ENCODE measurements at places on chromosomes 16 and 17.

GRCh38 chr17:2259769-2260536, 43.6 kb downstream of the SMG6 start:
- no peaks in the 10 kb centered on the region for H3K27me3 ChIP-seq
- peaks cover 6% of the 10 kb centered on the region for H3K36me3 ChIP-seq
- no peak for DNase-seq

GRCh38 chr17:52148969-52149351, 9.6 kb downstream of the CA10 start:
- no peak for DNase-seq
- no peaks in the 10 kb centered on the region for H3K27me3 ChIP-seq
- peak overlapping the region; percentile 94 for H3K27ac ChIP-seq
- H3K4me1 ChIP-seq = peaks cover 61% of the 10 kb centered on the region

- H3K4me1 ChIP-seq = no peaks in the 10 kb centered on the region
- H3K27ac ChIP-seq = no peak overlapping the region
Measured at GRCh38 chr16:68909099-68909733, 65.9 kb downstream of the TANGO6 start.

GRCh38 chr17:41567317-41567716, 4.5 kb downstream of the KRT9 start:
- no peaks in the 10 kb centered on the region for H3K27me3 ChIP-seq
- DNase-seq = no peak
- H3K4me3 ChIP-seq = no peak overlapping the region
- no peak overlapping the region for H3K27ac ChIP-seq
- no peaks in the 10 kb centered on the region for H3K4me1 ChIP-seq
- H3K36me3 ChIP-seq = no peaks in the 10 kb centered on the region

- H3K36me3 ChIP-seq = peaks cover 77% of the 10 kb centered on the region
- peak overlapping the region; percentile 79 for H3K27ac ChIP-seq
- no peak overlapping the region for H3K4me3 ChIP-seq
- peaks cover 29% of the 10 kb centered on the region for H3K4me1 ChIP-seq
- DNase-seq = no peak
- no peaks in the 10 kb centered on the region for H3K27me3 ChIP-seq
Measured at GRCh38 chr16:68776821-68777485, 39.9 kb downstream of the CDH1 start.

DNA sequence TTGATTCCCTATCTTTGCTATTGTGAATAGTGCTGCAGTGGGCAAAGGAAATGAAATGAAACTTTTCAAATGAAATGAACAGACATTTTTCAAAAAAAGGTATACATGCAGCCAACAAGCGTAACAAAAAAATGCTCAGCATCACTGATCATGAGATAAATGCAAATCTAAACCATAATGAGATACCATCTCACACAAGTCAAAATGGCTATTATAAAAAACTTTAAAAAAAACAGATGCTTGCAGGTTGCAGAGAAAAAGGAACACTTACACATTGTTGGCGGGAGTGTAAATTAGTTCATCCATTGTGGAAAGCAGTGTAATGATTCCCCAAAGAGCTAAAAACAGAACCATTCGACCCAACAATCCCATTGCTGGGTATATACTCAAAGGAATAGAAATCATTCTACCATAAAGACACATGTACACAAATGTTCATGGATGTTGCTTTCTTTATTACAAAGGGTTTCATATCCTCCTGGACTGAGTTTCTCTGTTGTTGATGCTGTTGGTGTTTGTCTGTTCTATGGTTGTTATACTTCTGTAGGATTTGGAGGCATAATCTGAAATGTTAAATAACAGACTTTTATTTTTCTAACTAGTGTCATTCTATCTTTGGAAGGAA, 99.3 kb upstream of the SOX9 start:
- H3K36me3 ChIP-seq = no peaks in the 10 kb centered on the region
- H3K27ac ChIP-seq = no peak overlapping the region
- DNase-seq = no peak
- H3K4me3 ChIP-seq = no peak overlapping the region
- no peaks in the 10 kb centered on the region for H3K4me1 ChIP-seq

Data from RWPE2 (cell line).